NCI-H774 (cell line): ENCODE measurements at places on chromosomes 2 and 18.
A peak's percentile ranks its signal among the peaks of the same experiment; 100 is the strongest.

GRCh38 chr18:51726614-51727013, 529.1 kb upstream of the MEX3C start:
- no peak for DNase-seq

- DNase-seq = no peak
Observed at GRCh38 chr18:48546396-48546795, 7.6 kb downstream of the CTIF start.

- DNase-seq = no peak
Observed at GRCh38 chr2:231592636-231593145, at the start of gene TEX44. TSS of gene TEX44 (plus strand) at chr2:231592864. CDS start at chr2:231592952, 88 bp downstream.

DNA sequence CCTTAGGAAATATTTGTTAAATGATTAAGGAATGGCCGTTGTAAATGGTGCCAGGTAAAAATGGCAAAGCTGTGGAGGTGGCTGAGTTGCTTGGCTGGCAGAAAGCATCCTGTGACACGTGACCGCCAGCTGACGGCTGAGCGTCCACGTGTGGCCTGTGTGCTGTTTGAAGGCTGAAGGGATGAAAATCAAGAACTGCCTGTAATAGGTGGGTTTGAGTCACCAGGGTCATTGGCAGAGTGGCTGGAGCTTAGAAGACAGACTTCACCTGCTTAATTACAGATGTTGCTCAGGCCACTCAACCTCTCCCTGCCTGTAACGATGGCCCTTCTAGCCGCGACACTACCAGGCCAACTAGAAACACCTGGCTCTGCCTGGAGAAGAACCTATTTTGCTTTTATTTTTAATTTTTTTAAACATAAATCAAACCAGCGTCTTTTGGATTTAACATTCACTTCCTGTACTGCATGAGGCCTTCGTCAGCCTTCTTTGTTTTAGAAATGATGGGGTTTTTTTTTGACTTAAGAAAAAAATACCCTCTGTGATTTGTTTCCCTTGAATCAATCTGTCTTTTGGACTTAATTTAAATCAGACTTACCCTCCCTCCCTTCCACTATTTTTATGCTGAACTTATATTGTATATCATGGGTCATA, 206.5 kb downstream of the PRKCE start:
- peak; percentile 72 for DNase-seq

- DNase-seq = no peak
Observed at GRCh38 chr2:38700881-38701458, 35.1 kb downstream of the GALM start.

DNA sequence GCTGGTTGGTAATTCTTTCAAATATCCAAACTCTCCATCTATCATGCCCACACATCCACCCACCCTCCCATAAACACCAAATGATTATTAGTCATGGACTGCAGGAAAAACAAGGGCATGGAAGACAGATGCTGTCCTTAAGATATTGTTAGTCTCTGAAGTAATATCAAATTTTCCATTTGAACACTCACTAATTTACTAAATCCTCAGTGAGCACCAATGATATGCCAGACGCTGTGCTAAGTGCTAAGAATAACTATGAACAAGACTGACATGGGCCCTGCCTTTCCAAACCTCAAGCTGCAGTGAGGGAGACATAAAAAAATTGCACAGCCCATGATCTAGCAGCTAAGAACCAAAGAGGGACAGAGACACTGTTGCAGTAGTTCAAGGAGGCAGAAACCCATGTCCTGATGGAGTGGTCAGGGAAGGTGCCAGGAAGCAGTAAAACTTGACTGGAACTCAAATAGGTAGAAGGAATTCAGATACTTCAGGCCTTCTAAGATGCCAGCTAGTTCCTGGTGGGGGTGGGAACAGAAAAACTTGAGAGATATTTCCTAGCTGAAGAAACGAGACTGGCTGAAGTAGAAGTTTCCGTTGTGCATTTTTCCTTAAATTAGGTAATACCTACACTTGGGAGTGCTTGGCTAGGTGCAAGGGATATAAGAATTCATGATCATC, 182.1 kb downstream of the OSR1 start:
- no peak for DNase-seq

GRCh38 chr2:43520919-43521318, 74.9 kb downstream of the THADA start:
- no peak for DNase-seq

DNA sequence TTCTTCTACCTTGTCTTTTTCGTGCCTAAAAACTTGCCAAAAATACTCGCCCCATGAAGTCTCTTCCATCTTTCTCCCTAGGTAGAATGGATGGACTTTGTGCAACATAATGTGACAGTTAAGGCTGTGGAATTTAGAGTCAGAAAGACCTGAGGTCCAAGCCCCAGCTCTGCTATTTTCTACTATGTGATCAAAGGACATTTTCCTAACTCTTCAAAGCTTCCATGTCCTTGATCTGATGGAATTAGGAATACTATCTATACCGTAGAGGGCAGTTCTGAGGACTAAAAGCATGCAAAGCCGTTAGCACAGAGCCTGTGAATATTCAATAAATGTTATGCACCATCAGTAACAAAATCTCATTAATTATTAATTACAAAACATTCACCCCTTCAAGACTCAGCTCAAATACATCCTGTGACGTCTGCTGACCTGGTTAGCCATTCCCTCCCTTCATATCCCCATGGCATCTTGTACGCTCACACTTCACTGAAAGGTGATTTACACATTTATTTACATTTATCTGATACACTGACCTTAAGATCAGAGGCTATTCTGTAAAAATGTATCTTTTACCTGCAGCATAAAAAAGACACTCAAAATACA, 15.1 kb downstream of the IWS1 start:
- DNase-seq = no peak

- DNase-seq = no peak
Observed at GRCh38 chr2:47460766-47461165, 57.8 kb downstream of the MSH2 start.

DNA sequence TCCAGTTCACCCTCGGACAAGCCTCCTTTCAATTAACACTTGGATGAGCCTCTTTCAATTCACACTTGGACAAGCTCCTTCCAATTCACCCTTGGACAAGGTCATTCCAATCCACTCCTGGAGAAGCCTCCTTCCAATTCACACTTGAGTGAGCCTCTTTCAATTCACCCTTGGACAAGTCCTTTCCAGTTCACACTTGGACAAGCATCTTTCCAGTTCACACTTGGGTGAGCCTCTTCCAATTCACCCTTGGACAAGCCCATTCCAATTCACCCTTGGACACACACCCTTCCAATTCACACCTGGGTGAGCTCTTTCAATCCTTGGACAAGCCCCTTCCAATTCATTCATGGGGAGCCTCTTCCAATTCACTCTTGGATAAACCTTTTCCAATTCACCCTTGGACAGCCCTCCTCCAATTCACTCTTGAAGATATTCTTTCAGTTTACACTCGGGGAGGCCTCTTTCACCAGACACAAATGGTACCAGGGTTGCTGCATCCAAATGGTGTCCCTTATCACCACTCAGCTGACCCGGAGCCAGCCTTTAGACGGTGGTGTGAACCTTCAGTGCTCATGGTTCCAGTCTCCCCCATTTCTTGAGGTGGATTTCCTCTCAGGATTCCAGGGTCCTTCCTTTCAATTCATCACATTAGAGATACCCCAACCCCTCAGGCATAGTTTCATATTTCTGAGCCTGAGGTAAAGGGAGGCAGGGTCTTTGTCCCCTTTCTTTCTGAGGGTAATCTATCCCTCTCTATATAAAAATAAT, 183.6 kb downstream of the SH3BP4 start:
- DNase-seq = no peak

- DNase-seq = no peak
Observed at GRCh38 chr2:657766-658165, 19.4 kb downstream of the TMEM18 start.

GRCh38 chr2:188976545-188977268, 2.5 kb downstream of the COL3A1 start:
- DNase-seq = no peak

GRCh38 chr2:119650846-119651370, 28.1 kb upstream of the TMEM177 start:
- DNase-seq = no peak

DNA sequence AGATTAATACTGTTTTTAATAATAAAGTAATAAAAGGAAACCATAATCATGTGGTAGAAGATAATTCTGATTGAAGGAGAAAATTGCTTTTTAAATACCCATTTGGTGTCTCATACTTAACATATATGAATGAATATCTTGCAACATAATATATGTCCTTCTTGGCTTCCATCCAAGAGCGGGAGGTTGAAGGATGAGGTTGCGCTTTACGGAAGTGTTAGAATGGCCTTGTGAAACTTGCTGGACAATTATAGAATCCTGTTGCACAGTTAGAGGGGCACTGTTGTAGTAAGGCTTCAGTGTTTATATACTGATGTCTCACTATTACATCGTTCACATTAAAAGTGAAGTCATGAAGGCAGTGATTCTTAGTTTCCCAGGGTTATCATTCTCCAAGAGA, 9.4 kb downstream of the INSIG2 start:
- DNase-seq = no peak

GRCh38 chr18:8142932-8143331, 466.3 kb upstream of the RAB12 start:
- DNase-seq = no peak

DNA sequence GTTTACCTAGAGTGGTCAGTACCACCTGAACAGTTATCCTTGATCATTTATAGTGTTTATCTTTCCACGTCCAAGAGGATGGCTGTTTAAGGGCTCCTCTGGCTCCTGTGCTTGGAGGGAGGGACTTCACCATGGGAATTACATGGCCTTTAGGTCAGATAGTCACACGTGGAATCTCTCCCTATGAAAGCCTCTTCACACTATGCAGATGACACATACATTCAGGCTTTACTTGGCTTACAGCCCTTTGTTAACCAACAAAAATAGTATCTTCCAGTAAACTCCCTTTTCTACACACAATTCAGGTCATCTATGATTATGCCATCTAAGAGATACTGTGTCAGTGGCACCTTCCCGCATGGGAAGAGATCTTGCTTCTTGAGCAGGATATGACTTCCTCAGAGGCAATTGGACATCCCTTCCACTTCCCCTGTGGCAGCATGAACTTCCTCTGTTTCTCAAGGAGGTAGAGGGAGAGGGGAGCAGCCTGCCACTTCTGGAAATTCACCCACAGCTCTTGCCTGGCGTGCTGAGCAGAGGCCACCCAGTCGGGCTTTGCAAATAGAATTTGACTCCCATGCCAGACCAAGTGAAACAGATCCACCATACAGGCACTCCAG, 53.5 kb downstream of the COLEC12 start:
- no peak for DNase-seq

DNA sequence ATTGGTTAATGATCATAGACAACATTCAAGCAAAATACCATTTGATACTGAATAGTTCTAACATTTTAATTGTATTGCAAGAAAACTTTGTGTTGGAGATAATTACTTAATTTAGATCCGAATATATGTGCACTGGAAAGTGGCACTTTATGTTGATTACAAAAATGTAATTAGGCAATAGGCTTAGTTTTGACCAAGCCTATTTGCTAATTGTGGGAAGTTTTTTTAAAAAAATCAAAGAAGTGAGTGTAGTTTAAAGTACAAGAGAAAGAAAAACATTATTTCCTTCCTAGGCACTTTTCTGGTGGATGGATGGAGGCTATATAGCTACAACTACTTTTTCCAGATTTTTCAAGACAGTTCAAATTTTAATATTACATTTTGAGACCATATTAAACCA, 18.3 kb upstream of the PELI1 start:
- no peak for DNase-seq

DNA sequence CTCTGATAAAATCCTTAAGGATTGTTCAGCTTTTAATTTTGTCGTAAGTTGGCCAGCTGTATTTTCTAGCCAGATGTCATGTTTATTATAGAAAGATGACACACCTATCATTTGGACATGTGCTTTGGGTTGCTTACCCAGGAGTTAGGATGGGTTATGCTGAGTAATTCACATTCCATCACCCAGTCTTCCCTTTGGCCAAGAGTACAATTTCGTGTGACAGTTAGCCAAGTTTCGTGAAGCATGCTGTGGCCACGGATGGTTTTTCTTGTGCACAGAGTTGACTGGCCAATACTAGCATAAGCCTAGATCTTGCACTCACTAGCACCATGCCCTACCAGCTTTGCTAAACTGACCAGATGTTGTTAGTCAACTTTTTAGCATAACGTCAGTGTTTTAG, 5.8 kb downstream of the MAPRE3 start:
- DNase-seq = no peak

GRCh38 chr2:70685771-70686171, 82.2 kb downstream of the ADD2 start:
- no peak for DNase-seq

- DNase-seq = no peak
Observed at GRCh38 chr2:182906454-182906853, 40.0 kb upstream of the FRZB start.

DNA sequence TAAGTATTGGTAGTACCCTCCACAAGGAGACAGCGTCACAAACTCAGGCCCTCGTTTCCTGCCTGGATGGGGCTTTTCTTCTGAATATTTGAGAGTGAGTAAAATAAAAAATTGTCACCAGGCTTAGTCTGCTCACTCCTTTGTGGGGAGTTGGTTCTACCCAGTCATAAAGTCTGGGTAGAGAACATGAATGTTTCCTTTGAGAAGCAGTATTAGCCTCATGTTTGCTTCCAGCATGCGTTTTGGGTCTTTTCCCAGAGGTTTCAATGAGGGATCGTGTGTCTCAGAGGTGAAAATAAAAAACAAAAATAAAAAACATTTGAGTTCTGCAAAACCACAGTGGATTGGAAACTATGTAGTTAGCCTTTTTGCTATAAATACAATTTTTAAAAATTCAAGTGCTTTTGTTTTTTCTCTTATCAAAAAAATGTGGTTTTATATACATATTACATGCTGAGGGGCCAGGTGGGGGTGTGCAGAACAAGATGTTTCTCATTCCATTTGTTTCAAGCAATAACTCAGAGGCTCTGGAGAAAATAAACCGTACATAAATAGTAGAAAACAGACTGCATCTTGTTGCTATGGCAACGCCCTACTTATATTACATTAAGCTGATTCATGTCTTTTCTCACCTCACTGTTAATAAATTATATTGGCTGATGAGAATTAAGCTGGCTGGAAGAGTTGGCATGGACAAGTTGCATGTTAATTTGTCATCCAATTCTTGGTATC, 225.4 kb upstream of the FBXO11 start:
- DNase-seq = peak; percentile 9

- no peak for DNase-seq
Observed at GRCh38 chr18:42611134-42611533, 504.4 kb downstream of the RIT2 start.

DNA sequence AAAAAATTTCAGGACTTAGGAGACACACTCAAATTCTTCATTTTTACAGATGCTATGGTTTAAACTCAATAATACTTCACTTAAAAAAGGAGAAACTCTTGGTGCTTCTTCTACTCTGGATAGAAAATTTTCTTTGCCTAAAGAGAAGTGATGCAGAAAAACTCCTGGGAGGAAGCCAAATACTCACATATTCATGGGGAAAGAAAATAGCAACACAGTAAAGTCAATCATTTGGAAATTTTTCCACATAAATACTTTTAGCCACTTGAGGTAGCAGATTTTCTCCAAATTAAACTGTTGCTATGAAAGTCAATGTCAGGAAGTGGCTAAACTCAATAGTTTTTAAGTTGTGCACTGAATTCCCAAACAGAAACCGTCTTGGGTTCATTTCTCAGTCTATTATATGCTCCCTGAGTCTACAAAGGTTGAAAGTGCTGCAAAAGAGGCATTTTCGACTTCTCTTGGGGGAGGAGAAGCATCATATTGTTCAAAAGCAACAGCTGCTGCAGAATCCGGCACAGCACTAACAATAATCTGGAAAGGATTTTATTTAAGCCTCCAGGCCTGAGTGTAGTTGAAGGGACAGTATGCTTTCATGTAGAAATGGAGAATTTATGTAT, 81.1 kb downstream of the UPP2 start:
- no peak for DNase-seq

GRCh38 chr2:73018188-73018825, 53.2 kb downstream of the SFXN5 start:
- no peak for DNase-seq

GRCh38 chr2:144496092-144496976, 23.6 kb downstream of the ZEB2 start:
- no peak for DNase-seq
